Cardiac fibroblast (primary cell): ENCODE measurements at places on chromosomes 6 and 20.

DNA sequence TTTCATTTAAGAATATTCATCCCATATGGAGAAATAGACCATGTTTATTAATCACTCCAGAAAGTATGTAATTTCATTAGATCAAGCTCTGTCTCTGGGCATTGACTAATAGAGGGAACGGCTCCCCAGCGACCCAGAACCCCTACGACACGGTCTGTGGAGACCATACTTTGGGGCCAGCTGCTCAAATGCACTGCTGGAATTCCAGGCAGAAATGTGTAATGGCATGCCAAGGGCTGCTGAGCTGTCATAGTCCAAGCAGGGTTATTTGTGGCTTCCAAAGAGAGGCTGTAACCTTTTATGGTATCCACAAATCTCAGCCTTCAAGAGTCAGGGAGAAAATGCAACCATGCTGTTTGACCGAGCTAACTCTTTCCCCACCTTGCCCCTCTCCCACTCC is 755.8 kb downstream of the DHX35 start:
- DNase-seq, result no peak

GRCh38 chr20:44247586-44248409 is 690 bp downstream of the GDAP1L1 start:
- DNase-seq, result peak; percentile 29

GRCh38 chr20:58433029-58433647 is 44.1 kb downstream of the VAPB start:
- no peak for DNase-seq

- no peak for DNase-seq
Observed at GRCh38 chr20:48850257-48850976, 22.6 kb upstream of the PREX1 start.

- no peak for DNase-seq
Observed at GRCh38 chr6:40323881-40324634, 263.1 kb downstream of the LRFN2 start.

GRCh38 chr20:40640667-40641066 is 48.4 kb downstream of the MAFB start:
- no peak for DNase-seq

DNA sequence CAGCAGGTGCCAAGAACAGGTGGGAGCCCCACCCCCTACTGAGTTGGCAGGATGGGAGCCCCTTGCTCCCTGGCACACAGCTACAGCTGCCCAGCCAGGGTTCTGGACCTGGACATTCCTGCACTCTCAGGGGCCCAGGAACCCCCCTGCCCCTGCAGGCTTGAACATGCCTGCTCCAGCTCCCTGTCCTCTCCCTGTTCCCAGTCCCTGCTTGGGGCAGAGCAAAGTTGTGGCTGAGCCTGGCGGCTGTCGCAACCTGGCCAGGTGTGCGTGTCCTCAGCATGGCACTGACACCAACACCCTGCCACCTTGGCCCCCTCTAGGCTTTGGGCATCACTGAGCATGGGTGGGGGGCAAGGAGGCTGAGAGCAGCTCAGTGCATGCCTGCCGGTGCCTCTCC is 491.2 kb upstream of the NOX3 start:
- DNase-seq, result no peak

- no peak for DNase-seq
Observed at GRCh38 chr6:166830185-166830890, 126.0 kb downstream of the RNASET2 start.

DNA sequence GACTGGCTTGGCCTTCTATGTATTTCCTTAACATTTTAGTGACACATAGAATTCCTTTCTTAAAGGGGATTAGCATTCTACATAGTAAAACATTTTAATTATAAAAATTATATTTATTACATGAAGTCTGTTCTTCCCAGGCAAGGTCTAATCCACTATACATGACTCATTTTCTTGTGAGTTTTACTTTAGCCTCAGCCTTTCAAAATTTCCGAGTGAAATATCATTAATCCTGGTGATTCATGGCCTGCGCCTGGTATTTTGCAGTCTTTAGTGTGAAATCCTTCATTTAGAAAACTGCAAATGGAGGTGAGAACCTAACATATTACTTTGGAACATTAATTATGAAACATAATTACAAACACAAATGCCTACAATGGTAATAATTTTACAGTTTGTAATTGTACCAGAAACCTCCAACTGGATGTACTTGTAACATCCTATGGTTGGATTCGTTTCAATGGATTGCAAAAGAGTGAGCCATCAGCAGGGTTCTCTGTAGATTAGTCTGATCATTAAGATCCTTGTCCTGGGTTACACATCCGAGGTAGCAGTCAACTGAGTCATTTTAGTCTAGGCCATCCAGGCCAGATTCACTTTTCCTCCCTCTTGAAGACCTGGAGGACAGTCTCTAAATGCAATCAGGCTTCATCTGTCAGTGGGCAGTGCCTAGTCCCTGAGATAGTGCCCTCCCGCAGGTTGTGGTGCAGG is 272.0 kb downstream of the PACRG start:
- DNase-seq, result peak; percentile 43

DNA sequence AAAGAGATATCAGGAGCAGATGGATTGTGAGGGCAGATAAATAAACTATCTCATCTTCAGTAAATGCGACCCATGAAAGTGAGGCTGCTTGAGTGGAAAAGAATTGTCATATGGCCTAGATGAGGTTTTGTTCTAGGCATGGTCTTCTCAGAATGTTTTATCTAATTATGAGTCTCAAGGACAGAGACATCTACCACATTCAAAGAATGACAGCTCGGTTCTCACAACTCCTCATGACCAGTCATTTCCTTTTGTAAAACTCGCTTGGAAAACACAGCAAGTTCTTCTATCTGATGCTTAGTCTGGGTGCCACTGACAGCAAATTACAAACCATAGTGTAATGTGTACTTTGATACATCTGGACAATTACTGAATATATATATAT is 140.5 kb downstream of the CCDC170 start:
- DNase-seq, result no peak

- DNase-seq, result no peak
Observed at GRCh38 chr20:7849675-7850074, 90.6 kb downstream of the HAO1 start.

DNA sequence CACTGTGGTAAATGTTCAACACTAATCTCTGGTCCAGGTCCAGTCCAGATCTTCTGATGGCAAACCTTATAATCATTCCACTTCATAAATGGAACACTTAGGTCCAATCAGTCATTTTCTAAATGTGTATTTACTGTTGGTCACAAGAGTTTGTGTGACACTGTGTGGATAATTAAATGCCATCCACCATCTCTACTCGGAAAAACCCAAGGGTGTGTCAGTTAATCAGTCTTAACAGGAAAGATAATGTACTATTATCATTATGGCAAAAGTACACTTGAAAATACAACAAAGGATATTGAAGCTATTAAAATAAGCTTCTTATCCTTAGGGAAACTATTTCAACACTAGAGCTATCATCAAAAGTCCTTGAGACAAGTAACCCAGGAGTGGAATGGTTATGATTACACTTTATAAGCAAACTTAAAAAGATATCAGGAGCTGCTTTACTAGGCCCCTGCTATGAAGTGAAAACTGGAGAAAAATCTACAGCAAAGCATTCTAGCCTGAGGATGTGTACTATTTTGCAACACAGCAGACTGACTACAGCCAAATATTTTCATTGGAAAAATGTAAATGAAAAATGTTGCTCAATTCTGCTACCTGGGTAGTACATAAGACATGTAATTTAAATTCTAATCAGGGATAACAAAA is 227.9 kb downstream of the LAMA2 start:
- peak; percentile 29 for DNase-seq

DNA sequence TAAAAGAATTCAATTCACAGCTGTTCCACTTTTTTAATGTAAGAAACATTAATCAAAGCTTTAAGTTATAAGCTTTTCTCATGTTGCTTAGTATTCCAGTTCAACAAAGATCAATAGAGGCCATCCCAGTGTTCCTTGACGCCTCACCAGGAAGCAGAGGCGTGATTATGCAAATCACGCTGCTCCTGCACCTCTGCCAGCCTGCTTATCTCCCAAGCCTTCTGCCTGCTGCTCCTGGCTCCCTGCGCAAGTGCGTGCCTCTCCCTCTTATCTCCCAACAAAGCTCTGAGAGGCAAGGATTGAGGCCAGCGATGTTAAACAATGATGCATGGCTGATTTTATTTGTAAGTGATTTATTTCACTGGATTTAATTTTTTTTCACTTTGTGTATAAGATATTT is 42.8 kb downstream of the INSM1 start:
- DNase-seq, result peak; percentile 49

GRCh38 chr6:105780146-105780860 is 305.8 kb upstream of the PRDM1 start:
- DNase-seq, result no peak

DNA sequence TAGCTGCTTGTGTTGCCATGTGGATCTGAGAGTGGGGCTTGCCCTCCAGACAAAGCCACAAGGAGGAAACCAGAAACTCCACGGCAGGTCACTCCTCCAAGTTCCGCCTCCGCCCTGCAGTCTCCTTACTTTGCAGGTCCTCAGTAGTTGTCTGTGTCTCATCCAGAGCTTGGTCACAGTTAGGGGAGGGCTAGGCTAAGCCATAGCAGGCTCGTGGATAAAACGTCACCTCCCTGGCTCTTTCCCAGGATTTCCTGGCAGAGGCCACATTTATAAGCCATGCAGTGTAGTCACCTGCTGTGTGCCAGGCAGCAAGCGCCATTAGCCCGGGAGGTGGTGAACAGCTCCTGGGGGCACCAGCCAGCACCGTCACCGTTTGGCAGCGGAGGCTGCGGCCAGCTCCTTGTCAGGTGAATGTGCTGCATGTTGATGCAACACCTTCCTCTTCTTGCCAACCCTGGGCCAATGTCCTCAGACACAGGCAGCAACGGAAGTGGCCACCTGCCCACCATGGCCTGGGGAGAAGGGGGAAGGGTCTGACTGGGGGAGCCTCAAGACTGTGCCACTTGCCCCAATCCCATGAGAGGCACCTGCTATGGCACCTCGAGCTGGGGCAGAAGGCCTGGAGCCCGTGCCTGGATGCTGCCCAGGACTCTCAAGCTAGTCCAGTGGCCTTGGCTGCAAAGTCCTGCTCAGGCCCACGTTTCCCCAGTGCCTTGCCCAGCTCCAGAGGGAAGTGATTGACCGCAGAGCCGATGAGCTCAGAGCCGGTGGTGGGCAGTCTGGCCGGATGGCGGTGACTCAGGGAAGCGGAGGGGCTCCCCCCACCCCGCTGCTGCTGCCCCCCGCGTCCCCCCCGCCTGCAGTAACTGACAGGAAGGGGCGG is 39.0 kb upstream of the SLCO4A1 start:
- DNase-seq, result peak; percentile 15

GRCh38 chr6:68114463-68115047 is 520.5 kb upstream of the ADGRB3 start:
- no peak for DNase-seq

- DNase-seq, result no peak
Observed at GRCh38 chr6:124073820-124074587, 270.3 kb downstream of the NKAIN2 start.

DNA sequence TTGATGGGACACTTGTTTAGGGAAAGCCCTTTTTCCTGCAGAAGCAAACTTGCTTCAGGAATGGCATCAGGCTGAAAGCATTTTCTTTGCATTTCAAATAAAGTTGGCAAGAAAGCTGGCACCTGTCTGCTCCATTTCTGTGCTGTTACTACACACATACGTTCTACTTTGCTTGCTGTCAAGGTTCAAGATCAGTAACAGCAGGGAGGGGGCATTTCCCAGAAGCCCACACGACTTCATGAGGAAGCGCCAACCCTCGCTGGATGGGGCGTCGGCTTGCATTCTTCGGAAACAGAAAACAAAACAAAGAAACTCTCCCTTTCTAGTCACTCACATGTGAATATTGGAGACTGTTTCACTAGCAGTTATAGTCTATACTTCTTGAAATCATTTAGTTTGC is 46.4 kb downstream of the AKAP12 start:
- DNase-seq, result no peak

GRCh38 chr6:97282238-97282725 is 734 bp downstream of the MMS22L start:
- no peak for DNase-seq

DNA sequence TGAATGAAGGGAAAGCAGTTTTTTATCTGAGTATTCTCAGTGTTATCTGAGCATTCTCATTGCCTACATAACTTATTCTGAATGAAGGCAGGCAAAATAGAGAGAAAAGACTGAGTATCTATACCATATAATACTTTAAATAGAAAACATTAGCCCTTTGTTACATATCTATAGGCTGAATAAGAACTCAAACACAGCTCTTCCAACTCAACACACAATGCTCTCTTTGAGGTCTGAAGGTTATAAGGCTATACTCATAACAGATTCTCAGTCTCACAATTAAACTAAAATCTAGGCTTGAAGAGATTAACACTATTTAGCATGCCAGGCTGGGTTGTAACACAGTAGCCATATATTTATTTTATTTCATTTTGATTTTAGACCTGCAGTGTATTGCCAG is 56.9 kb downstream of the EYS start:
- no peak for DNase-seq

GRCh38 chr20:43721097-43721428 is 5.7 kb downstream of the GTSF1L start:
- DNase-seq, result no peak

- DNase-seq, result no peak
Observed at GRCh38 chr6:56799989-56800388, 154.9 kb upstream of the BEND6 start.

- DNase-seq, result peak; percentile 48
Observed at GRCh38 chr6:139230391-139230840, 61.4 kb downstream of the TXLNB start.

GRCh38 chr20:45810191-45810970 is 2.1 kb upstream of the UBE2C start:
- no peak for DNase-seq

- peak; percentile 65 for DNase-seq
Observed at GRCh38 chr6:100346828-100347227, 117.9 kb downstream of the SIM1 start.

GRCh38 chr6:47206626-47207025 is 103.1 kb downstream of the TNFRSF21 start:
- peak; percentile 26 for DNase-seq

DNA sequence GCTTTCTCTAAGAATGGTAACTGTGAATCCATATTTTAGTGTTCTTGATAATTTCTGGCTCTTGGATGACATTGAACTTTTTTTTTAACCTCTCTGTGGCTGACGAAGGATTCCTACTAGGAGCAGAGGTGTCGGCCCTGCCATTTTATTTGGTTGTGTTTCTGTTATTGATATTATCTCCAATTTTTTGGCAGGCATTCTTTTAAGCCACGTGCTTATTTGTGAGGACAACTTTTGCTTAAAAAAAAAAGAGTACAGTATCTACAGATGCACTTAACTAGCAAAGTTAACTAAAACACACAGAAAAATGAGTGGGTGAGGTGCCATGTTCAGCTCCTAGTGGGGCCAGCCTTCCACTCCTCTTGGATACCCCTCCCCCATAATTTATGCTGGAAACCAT is 1.1 kb downstream of the FANCE start:
- DNase-seq, result no peak
